Progenitor cell of endocrine pancreas (in vitro differentiated cells): ENCODE measurements at places on chromosomes 13 and 19. TPM values are rescaled to one million over a fixed set of nuclear protein-coding genes. Genes with fewer than 3 reads are reported as not detected.

DNA sequence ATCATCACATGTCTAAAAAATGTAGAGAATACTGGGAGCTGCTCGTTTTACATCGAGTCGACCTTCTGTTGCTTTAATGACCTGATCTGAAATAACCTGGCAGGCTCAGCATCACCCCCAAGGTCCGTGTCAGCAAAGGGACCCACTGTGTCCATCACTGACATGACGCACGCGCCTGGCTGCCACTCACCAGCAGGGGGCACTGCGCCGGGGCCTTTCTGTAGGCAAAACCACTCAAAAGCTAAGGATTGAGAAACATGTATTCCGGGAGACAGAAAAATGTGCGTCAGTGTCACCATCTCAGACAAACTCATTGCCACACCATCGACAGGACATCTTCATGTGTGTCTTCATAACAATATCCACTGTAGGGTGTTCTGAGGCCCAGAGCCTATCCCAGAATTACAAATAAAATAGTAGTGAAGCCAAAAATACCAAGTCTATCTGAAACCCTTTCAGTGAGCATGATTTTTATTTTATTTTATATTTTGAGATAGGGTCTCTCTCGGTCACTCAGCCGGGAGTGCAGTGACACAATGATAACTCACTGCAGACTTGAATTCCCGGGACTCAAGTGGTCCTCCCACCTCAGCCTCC, 130.3 kb upstream of the LSM14A start:
- no peak overlapping the region for H3K4me3 ChIP-seq
- peak; percentile 56 for DNase-seq
- H3K4me1 ChIP-seq: no peaks in the 10 kb centered on the region
- peaks cover 6% of the 10 kb centered on the region for H3K27me3 ChIP-seq
- no peak overlapping the region for H3K27ac ChIP-seq

GRCh38 chr13:67860315-67860714, 630.2 kb upstream of the PCDH9 start:
- no peak for DNase-seq
- no peaks in the 10 kb centered on the region for H3K36me3 ChIP-seq
- H3K4me3 ChIP-seq: no peak overlapping the region
- H3K27ac ChIP-seq: no peak overlapping the region
- H3K4me1 ChIP-seq: peaks cover 4% of the 10 kb centered on the region

THSD8 gene
- 16.5 and 22.7 TPM in 2 replicates for total RNA-seq

DNA sequence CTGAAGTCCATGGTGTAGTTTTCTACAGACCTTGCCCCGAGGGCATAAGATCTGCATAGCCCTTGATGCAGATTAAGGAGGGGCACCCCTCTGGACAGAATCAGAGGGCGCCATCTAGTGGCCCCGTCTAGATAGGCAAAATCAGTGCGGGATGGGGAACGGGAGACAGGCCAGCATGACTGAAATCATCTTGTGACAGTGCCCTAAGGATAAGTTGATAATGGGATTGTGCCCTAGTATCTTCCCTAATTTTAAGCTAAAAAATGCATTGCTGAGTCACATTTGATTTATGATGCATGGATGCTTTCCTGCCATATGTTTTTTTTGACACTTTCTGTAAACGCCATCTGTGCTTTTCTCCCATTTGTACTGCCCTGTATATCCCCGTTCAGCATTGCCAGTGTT, 19.0 kb upstream of the GPI start:
- H3K36me3 ChIP-seq: peaks cover 24% of the 10 kb centered on the region
- no peaks in the 10 kb centered on the region for H3K4me1 ChIP-seq
- peak; percentile 42 for DNase-seq
- H3K27me3 ChIP-seq: no peaks in the 10 kb centered on the region

DNA sequence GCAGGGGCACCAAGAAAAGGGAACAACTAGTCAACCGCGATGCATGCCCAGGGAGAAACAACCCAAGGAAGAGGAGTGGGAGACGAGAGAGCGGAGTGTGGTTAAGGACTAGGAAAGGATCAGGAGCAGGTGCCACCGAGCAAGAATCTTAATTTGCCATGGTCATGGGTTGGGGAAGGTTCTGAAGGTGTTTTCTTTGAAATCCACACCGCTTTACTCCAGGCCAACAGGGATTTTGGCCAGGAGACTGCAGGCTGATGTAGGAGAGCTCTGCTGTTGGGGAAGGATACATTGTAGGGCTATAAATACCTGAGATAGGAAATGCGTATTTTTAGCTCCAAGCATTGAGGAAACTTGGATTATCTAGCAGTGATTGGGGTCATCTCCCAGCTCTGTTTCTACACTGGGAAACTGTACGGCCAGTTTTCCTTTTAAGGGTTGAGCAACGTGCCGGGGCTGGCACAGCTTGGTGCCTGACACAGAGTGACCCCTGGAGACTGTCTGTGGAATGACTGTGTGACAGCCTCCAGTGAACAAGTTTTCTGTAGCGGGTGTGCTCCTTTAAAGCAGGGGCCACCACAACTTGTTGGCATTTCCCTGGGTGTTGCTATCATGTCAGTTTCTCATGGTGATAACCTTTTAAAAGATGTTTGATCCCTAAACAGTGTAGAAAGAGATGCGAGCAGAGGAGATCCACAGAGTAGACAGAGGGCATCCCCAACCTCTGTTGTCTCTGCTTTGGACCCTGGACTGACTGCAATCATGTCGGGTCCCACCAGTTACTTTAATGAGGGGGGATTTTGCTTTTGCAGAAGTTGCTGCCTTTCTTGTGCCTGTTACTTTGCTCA, 34.3 kb downstream of the ZNF536 start:
- H3K27me3 ChIP-seq: peaks cover 18% of the 10 kb centered on the region
- no peak for DNase-seq
- H3K4me1 ChIP-seq: peaks cover 9% of the 10 kb centered on the region
- no peak overlapping the region for H3K4me3 ChIP-seq
- H3K36me3 ChIP-seq: no peaks in the 10 kb centered on the region

DNA sequence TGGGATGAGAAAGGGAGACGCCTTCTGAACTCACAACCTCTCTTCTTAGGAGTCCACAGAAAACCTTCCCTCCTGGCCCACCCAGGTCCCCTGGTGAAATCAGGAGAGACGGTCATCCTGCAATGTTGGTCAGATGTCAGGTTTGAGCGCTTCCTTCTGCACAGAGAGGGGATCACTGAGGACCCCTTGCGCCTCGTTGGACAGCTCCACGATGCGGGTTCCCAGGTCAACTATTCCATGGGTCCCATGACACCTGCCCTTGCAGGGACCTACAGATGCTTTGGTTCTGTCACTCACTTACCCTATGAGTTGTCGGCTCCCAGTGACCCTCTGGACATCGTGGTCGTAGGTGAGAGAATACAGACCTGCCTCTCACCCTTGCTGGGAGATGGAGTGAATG, 3.3 kb downstream of the KIR3DL3 start:
- H3K27ac ChIP-seq: no peak overlapping the region
- peaks cover 10% of the 10 kb centered on the region for H3K36me3 ChIP-seq
- no peaks in the 10 kb centered on the region for H3K4me1 ChIP-seq
- DNase-seq: no peak

- DNase-seq: no peak
- H3K4me3 ChIP-seq: no peak overlapping the region
- H3K4me1 ChIP-seq: peaks cover 1% of the 10 kb centered on the region
Measured at GRCh38 chr13:30846866-30847265, 59.2 kb upstream of the MEDAG start.

DNA sequence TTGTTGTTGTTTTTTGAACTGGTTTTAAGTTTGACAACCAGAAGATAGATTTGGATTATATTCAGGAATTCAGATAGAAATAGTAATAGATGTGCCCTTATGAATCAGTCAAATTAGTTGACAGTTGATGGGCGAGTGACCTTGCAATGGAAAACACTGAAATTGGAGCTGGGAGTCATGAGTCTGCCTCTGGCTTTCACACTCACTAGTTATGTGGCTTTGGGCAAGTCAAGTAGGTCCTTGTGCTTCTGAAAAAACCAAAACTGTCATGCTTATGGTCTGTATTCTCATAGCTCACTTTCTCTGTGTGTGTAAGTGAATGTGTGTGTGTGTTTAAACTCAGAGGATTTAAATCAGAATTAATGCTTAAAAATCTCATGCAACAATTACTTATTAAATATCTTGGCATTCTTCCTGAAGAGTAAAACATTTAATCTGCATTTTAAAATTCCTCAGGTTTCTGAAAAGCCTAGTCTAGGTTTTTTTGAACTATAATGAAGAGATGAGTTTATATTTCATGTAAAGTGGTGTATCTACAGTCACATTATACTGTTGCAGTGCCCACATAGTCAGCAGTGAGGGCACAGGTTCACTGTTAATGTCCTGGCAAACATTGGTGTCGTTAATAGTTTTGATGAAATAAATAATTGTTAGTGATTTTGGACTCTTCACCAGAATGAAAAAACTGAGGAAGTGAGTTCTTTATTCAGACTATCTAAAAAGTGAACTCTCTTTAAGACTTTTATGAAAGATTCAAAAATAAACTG, 32.5 kb downstream of the UCHL3 start:
- no peaks in the 10 kb centered on the region for H3K27me3 ChIP-seq
- H3K36me3 ChIP-seq: peaks cover 30% of the 10 kb centered on the region
- no peak overlapping the region for H3K4me3 ChIP-seq
- no peaks in the 10 kb centered on the region for H3K4me1 ChIP-seq

DNA sequence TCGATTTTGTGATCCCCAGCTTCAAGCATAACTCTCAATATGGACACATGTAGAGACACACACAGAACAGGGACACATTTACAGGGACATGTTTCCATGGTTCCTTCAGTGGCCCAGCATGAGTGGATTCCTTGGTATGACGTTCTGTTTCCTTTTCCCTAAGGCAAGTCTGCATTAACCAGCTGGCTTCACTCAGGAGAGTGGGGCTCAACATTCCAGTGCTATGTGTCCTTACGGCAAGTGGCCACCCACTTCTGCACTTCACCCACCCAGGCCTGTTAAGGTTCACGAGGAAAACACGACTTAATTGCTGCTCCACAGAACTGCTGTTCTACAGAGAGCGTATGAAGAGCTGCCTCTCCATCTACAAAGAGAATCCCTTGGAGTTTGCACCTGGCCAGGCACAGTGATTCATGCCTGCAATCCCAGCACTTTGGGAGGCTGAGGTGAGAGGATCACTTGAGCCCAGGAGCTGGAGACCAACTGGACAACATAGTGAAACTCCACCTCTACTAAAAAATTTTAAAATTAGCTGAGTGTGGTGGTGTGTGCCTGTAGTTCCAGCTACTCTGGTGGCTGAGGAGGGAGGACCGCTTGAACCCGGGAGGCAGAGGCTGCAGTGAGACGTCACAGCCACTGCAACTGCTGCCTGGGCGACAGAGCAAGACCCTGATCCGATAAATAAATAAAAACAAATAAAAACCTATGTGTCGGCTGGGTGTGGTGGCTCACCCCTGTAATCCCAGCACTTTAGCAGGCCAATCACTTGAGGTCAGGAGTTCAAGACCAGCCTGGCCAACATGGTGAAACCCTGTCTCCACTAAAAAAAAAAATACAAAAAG, 32.5 kb downstream of the BRD4 start:
- H3K36me3 ChIP-seq: peaks cover 4% of the 10 kb centered on the region
- no peak for DNase-seq
- H3K4me1 ChIP-seq: peaks cover 46% of the 10 kb centered on the region
- peak overlapping the region; percentile 42 for H3K27ac ChIP-seq

DNA sequence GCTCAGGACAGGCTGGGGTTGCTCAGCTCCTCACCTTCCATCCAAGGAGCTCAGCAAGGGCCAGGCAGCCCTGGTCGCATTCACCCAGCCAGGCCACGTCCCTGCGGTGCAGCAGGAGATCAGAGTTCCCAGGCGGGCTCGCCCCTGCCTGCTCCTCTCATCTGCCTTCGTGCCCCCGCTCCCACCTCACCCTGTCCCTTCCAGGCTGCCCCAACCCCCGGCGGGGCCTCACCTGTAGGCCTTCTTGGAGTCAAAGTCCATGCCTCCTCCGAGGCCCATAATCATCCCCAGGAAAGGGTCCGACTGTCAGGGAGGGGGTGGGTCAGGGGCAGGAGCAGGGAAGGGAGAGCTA, 1.3 kb upstream of the RINL start:
- no peak for DNase-seq
- H3K4me3 ChIP-seq: no peak overlapping the region
- no peaks in the 10 kb centered on the region for H3K27me3 ChIP-seq
- no peak overlapping the region for H3K27ac ChIP-seq
- peaks cover 1% of the 10 kb centered on the region for H3K36me3 ChIP-seq

DNA sequence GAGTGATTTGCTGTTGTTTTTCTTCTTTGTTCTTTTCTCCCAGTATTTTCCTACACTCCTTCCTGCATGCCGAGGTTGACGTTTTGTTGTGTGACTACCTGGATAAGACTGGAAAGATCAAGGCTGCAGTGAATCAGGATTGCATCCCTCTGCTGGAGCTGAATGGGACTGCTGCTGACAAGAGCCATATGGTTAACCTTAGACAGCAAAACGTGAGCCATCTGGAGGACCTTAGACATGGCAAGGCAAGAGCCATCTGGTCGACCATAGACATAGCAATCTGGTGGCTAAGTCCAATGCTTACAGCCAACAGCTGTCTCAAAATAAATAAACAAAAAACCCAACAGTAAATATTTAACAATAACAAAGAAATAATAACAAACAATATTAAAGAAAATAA, 42.6 kb upstream of the ZNF91 start:
- no peaks in the 10 kb centered on the region for H3K27me3 ChIP-seq
- H3K27ac ChIP-seq: no peak overlapping the region
- no peak for DNase-seq
- H3K36me3 ChIP-seq: peaks cover 2% of the 10 kb centered on the region
- H3K4me1 ChIP-seq: no peaks in the 10 kb centered on the region

- no peak for DNase-seq
- H3K27me3 ChIP-seq: peaks cover 8% of the 10 kb centered on the region
- no peak overlapping the region for H3K4me3 ChIP-seq
- H3K36me3 ChIP-seq: no peaks in the 10 kb centered on the region
- H3K27ac ChIP-seq: no peak overlapping the region
Measured at GRCh38 chr13:28375250-28375930, 119.5 kb downstream of the FLT1 start.

DNA sequence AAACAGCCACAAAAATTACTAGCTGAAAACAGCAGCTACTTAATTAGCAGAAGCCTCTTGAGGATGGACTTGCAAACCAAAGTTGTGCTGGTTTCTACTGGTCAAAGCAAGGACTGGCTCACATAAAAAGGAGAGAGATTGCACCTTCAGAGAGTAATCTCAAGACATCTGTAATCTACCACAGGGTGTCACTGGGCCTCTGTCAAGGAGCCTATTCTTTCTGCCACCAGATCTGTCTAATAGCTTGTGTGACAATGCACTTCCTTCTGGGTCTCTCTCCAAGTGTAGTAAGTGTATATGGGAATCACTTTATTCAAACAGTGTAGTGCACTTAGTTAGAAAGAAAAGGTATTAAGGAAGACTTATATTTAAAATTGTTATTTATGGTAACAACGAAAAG, 24.4 kb upstream of the ZNF561 start:
- no peak for DNase-seq
- peaks cover 53% of the 10 kb centered on the region for H3K36me3 ChIP-seq
- no peak overlapping the region for H3K27ac ChIP-seq
- no peaks in the 10 kb centered on the region for H3K27me3 ChIP-seq

GRCh38 chr13:48859272-48860105, 116.2 kb upstream of the FNDC3A start:
- peaks cover 38% of the 10 kb centered on the region for H3K4me1 ChIP-seq
- peak overlapping the region; percentile 84 for H3K27ac ChIP-seq
- peak overlapping the region; percentile 12 for H3K4me3 ChIP-seq
- H3K27me3 ChIP-seq: no peaks in the 10 kb centered on the region

PLA2G4C gene
- total RNA-seq: 0.26 and 0.93 TPM in 2 replicates

- H3K4me3 ChIP-seq: no peak overlapping the region
- no peak overlapping the region for H3K27ac ChIP-seq
- peaks cover 31% of the 10 kb centered on the region for H3K36me3 ChIP-seq
Measured at GRCh38 chr19:34217952-34218817, 36.2 kb upstream of the GARRE1 start.

- peaks cover 60% of the 10 kb centered on the region for H3K27me3 ChIP-seq
- peak within 1 kb of the TSS; percentile 16 for H3K4me3 ChIP-seq
- no peaks in the 10 kb centered on the region for H3K36me3 ChIP-seq
- peaks cover 19% of the 10 kb centered on the region for H3K4me1 ChIP-seq
Measured at GRCh38 chr19:39196860-39197562, at the start of gene NCCRP1. Gene NCCRP1, plus strand, starts transcription at chr19:39196964. Its CDS starts 19 bp downstream, at chr19:39196983.

ZNF225 gene
- total RNA-seq: 9.1 and 10.2 TPM in 2 replicates
